ENCODE measurements at places on chromosomes 2 and 18.

DNA sequence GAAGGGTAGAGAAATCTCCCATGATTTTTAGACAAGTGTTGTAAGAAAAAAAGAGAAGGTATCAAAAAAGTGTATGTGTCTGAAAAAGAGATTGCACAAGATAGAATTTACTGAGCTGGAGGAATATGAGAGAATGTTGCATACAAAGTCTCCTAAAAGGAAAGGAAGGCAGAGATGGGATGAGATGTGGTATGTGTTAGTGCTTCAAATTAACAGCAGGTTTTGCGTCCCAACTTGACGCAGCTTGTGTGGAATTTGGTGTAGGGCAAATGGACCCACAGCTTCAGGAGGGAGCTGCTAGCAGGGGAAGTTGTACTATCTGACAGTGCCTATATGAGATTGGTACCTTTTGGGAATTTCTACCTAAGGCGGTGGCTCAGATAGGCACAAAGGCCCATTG lies 9.0 kb upstream of the RASGRP3 start:
- no peak for DNase-seq

GRCh38 chr2:173395567-173396351 lies 41.1 kb downstream of the CDCA7 start:
- DNase-seq: no peak

DNA sequence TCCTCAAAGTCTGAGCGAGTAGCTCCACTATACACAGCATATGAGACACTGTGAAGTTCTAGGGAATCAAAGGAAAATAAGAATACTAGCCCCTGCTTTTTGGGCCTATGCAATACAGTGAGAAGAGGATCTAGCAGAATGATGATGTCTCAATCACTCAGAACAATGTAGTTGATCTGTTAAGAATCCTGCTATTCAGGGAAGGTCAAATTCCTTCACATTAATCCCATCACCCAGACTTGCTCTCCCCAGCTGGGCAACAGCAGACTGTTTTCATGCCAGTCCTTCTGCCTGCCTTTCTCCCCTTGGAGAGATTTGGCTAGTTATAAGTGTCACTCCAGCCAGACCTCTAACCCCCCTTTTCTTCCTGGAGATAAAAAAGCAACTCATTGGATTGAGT lies 230.0 kb upstream of the EPHA4 start:
- DNase-seq: no peak

DNA sequence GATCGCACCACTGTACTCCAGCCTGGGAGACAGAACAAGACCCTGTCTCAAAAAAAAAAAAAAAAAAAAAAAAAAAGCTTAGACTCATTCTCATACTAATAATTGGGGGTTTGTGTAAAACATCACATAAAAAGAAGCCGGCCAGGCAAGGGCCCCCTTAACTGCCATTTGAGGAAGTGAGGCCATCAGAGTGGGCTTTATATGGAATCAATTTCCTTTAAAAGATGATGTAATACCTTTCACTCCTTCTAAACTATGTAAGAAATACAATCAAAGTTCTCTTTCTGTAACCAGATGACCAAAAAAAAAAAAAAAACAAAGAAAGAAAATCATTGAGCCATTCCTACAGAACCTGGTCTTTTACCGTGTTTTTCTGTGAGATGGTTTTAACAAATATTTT lies 13.1 kb upstream of the GPR55 start:
- DNase-seq: no peak

DNA sequence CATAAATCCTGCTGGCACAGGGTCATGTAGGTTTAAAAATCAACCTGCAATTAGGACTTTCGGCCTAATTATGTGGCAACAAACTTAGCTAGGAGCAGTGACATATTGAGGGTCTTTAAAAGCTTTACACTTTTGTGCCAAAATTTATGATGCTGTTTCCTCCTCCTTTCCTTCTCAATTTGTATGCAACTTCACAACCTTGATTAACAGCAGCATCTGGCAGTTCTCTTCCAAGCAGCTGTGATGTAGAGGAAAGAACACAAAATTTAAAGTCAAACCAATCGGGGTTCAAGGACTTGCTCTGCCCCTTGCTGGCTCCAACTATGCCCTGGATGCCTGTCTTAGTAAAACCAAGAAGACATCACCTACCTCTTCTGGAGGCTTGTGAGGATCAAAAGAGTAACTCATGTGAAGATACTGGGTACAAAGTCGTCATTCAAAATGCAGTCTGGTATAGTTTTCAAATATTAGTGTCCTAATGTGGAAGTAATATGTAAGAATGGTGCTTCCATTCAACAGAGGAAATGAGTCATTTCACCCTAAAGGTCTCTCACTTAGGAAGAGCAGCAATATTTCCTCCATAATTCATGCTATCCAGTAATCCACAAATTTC lies 94.7 kb downstream of the ANKRD44 start:
- DNase-seq: no peak

- no peak for DNase-seq
Observed at GRCh38 chr2:209441541-209441940, 17.7 kb downstream of the MAP2 start.

- DNase-seq: no peak
Observed at GRCh38 chr2:27752551-27753237, 18.8 kb upstream of the MRPL33 start.

DNA sequence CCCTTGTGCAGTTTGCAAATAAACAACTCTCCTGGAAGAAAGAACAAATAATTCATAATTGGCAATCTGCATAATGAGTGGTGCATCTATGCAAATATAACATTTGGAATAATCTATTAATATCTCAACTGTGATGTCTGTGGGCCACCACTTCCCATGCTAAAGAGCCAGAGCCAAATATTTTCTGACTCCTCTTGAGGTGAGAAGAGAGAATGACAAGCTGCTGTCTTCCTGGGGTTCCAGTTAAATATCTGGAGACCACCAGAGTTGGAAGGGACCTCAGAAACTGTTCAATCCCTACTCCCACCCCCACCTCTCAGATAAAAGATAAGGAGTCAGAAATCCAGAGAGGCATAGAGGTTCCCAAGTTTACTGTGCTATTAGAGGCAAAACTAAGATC lies 241.0 kb upstream of the SLC14A2 start:
- no peak for DNase-seq

GRCh38 chr2:46695283-46695682 lies 215.9 kb downstream of the TMEM247 start:
- DNase-seq: no peak

DNA sequence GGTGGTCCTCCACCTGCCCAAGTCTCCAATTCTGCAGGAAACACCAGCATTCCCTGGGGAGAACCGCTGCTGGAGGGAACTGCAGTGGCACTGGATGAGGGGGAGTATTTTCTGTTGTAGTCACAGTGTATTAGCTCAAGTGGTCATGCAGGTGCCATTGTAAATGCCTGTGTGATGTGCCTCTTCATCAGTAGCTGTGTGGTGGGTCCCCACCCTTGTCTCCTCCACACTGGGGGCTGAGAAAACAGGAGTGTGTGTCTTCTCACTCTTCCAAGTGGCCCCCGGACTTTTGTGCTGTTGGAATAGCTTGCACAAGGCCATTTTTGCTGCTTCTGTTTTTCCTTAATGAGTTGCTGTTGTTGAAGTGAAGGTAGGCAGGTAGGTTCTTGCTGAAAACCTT lies 8.7 kb downstream of the NCK2 start:
- no peak for DNase-seq

DNA sequence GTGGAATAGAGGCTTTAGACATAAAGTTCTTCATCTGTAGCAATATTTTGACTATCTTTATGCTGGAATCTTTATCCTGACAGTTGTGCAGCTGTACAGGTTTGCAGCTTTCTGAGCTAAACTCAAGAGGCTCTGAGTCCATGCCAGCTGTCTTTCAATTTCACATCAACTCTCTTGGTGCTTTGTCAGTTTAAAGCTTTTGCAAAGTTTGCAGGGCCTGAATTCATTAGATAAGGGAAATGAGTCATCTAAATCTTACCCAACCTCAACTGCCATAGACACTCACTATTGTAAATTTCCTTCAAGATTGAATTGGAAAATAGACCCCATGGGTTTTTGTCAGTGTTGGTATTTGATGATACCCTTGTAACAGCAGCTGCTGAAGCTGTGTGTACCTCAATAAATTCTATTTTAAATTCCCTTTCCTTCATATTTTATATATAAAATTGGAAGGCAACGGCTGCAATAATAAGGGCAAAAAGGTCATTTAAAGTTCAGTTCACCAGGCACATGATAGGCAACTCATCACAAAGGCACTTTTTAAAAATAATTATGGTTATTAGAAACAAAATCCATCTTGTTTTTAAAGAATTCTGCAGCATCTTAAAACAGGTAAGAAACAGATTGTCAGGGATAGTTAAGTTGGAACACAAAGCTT lies 169.9 kb upstream of the SLC39A10 start:
- peak; percentile 65 for DNase-seq

GRCh38 chr2:3463944-3464343 lies 55.4 kb downstream of the ADI1 start:
- DNase-seq: no peak

GRCh38 chr18:60503199-60503598 lies 130.6 kb upstream of the MC4R start:
- DNase-seq: no peak

- DNase-seq: no peak
Observed at GRCh38 chr2:164847981-164848741, 6.5 kb upstream of the COBLL1 start.

GRCh38 chr2:234050455-234051135 lies at the start of gene SPP2:
SPP2 (plus strand) TSS chr2:234050702; CDS start chr2:234050787, 85 bp downstream.
- DNase-seq: no peak

- DNase-seq: peak; percentile 65
Observed at GRCh38 chr18:48994044-48994651, 43.4 kb upstream of the SMAD7 start.

DNA sequence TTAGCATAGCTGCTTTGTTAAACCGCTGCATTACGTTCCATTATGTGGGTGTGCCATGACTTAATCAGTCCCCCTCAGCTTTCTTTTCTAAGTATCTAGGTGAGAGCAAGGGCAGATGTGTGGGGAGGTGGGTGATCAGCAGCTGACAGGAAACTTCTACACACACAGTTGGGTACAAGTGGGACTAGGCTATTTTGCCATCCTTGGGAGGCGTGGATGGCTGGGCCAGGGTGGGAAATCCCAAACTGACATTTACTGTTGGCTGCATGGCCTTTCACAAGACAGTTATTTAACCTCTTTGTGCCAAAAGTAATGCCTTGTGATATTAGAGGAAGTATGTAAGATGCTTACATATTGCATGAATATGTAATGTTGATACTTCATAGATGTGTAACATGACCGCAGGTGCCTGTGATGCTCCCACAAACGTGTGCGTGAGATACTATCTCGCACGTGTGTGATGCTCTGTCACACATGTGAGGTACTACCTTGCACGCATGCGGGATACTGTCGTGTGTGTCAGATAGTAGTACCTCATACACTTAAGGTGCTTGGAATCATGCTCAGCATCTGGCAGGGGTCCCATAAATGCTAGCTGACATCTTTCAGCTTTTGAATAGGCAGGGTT lies 314.5 kb downstream of the PRKCE start:
- peak; percentile 13 for DNase-seq

DNA sequence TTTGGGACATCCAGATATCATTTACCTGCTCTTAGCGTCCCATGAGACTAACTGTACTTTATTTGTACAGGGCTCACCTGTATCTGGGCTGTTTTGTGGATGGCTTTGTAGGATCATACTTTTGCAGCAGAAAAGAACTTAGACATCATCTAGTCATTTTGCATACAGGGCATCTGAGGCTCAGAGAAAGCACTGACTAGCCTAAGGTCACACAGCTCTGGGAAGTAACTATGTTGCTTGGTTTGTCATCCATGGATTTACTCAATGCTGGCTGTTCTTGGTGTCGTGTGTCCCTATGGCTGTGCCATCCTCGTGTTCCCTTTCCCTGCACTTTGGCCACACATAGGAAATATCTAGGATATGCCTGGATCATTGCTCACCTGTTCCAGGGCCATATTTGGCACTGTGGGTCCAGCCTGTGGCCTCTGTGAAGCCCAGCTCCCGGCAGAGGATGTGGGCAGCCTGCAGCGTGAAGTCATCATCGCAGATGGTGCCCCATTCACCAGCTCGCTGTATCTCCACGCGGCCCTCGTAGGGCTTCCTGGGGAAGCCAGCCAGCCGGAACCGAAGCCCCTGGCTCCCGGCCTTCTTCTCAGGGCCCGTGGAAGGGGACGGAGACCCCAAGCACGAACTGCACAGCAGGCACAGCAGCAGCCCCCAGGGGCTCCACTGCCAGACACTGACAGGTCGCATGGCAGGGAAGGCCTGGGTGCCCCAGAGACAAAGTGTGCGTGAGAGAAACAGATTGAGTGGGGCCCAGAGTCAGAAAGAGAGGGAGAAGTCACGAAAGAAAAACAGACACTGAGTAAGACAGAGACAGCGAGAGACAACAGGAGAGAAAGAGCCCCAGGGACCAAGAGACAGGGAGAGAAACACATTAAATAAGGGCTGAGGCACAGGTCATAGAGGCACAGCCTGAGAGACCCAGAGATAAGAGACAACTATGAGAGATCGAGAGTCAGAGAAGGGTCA lies 1.5 kb downstream of the LOXL3 start:
- DNase-seq: no peak

DNA sequence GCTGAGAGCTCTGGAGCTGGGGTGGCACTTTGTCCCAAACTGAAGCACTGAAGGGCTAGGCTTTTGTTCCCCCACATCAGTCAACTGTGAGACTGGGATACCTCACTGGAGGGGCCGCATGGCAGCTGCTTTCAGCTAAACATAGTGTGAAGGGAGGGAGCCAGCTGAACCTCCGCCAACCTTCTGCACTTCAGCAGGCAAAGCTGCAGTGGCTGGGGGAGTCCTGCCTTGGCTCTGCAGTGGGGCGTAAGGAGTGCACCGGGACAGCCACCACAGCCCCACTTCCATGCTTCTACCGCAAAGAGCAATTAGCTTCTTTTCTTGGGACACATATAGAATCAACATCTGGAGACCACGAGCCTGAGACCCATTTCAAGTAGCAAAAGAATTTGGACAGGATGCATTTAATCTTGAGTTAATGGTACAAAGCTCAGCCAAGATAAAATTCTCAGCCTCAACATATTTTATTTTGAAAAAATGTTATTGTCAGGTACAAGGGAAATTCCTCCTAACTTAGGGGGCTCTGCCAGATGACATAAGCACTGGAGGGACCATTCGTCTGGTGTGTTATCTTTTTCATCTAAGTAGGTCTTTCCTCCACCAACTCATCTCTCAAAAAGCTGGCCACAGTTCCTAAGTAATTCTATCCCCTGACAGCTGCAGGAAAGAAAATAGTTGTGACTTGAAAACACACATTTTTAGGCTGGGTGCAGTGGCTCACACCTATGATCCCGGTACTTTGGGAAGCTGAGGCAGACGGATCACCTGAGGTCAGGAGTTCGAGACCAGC lies 25.6 kb upstream of the MYCN start:
- DNase-seq: no peak

- DNase-seq: peak; percentile 11
Observed at GRCh38 chr2:231931481-231931915, 5.3 kb upstream of the NPPC start.

DNA sequence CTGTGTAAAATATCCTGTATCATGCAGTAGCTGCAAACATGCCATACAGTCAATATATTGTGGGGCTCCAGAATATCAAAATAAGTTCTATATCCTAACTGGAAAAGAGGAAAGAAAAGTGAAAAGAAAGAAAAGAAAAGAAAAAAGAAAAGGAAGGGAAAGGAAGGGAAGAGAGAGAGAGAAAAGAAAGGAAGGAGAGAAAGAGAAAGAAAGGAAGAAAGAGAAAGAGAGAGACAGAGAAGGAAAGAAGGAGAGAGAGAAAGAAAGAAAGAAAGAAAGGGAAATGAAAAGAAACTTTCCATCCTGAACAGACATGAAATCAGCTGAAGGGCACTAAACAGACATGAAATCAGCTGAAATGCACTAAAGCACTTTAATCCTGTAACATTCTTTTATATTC lies 288.4 kb upstream of the NCKAP5 start:
- DNase-seq: no peak
